Stimulated activated CD8-positive, alpha-beta memory T cell treated with anti-CD3 and anti-CD28 coated beads, Interleukin-15, amount 100 ng/mL, for 48 hours (primary cell): ENCODE measurements at places on chromosomes 7 and 10.

GRCh38 chr7:116101704-116102103 lies 71.1 kb upstream of the TFEC start:
- no peak for DNase-seq

DNA sequence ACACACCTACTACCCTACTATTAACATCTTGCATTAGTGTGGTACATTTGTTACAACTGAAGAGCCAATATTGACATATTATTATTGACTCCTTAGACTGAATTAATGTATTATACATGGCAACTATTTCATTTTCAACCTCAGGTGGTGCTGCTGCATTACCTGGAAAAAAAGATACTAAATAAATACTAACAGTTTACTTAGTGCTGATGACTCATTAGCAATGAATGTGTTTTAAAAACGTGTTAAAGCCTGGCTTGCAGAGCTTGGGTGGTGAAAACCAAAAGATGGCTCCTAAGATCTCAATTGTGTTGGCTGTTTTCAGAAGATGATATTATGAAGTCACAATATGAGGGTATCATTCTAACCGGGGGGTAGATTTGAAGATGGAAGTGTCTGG lies 34.8 kb downstream of the CFAP43 start:
- no peak for DNase-seq

DNA sequence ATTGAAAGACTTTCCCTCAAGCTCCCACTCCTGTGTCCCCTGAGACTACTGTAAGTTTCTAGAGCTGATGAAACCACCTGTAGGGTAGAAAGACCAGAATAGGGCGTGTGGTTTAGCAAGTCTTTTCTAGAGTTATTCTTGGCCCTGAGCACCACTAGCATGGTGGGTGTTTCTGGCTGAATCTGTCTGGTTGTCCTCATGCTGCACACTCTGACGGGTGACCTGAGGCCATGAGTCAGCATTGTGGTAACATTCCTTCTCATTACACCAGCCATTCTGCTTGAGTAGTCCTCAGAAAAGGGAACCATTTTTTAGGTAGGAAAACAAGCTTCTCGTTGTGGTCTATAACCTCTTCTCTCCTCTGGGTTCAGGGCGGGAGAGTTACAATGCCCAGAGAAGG lies 250.3 kb downstream of the SNX13 start:
- DNase-seq = no peak

DNA sequence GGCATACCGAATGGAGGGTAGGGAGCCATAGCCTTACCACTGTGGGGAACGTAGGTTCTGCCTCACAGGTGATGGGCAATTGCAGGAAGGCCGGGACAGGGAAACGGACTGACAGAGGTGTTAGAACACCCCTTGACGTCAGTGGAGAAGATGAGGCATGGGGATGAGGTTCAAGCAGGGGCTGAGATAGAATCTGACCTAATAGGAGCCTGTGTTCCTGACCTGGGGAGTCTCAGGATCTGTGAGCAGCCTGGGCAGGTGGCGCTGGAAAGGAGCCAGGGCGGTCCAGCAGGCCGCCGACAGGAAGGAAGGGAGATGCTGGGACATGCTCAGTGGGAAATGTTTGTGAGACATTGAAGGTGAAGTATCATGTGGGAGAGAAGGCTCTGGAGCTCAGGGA lies 109.4 kb downstream of the WDFY4 start:
- DNase-seq = no peak
